ENCODE measurements at places on chromosomes 1 and 21.

DNA sequence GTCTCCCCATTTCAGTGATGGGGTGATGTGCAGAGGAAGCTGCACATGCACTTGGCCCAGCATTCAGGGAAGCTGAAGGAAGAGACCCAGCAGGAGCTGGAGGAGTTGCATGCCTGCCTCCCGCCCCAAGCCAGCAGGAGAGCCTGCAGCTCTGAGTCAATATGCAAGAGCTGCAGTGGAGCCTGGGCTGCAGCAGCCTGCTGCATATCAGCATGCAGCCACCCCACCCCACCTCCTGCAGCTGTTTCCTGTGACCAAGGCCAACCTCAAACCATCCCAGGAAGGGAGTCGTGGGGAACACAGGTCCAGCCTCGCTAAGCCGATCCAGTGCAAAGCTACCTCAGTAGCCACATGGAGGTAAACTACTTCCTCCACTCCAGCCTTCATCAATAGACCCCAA lies 18.9 kb downstream of the AGT start:
- no peak for DNase-seq

DNA sequence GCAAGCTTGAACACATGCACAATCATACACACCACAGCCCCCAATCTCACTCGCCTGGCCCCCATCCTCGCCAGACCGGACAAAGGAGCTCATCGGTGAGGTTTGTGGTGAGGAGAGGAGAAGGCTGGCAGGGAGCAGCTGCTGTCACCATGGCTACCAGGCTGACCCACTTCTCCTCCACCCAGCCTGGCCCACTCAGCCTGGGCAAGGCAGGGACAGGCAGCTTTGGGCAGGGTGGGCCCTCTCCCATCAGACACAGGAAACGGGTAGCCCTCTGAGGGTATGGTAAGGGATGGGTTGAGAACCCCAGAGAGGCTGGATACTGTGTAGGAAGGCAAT lies 15.9 kb downstream of the RIMS3 start:
- no peak for DNase-seq

- DNase-seq: no peak
Observed at GRCh38 chr1:58922302-58923089, 138.6 kb upstream of the JUN start.

- no peak for DNase-seq
Observed at GRCh38 chr1:211859405-211859804, 28.8 kb upstream of the LPGAT1 start.

- no peak for DNase-seq
Observed at GRCh38 chr1:25456502-25456901, 25.8 kb downstream of the MACO1 start.

- DNase-seq: peak; percentile 41
Observed at GRCh38 chr1:203559523-203559922, 65.6 kb downstream of the OPTC start.

DNA sequence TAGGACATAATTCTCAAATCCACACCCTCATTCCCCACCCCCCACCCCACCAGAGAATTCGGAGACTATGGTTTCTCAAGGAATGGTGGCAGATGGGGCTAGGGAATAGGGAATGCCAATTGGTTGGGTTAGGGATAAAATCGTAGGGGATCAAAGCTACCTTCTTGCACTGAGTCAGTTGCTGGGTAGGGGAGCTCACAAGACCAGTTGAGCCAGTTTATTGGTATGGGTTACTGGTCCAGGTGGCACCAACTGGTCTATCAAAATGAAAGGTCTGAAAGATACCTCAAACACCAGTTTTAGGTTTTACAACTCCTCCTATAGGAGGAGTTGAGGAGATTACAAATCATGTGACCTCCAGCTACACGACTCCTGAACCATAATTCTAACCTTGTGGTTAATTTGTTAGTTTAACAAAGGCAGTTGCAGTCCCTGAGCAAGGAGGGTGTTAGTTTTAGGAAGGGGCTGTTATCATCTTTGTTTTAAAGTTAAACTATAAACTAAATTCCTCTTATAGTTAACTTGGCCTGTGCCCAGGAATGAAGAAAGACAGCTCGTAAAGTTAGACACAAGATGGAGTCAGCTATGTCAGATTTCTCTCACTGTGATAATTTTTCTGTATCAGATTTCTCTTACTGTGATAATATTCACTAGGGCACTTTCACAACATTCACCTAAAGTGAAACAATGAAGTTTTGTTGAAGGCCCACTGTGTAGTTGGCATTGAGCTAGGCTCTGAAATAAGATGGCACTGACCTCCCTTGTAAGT lies 2.5 kb downstream of the SHISAL2A start:
- DNase-seq: peak; percentile 48

DNA sequence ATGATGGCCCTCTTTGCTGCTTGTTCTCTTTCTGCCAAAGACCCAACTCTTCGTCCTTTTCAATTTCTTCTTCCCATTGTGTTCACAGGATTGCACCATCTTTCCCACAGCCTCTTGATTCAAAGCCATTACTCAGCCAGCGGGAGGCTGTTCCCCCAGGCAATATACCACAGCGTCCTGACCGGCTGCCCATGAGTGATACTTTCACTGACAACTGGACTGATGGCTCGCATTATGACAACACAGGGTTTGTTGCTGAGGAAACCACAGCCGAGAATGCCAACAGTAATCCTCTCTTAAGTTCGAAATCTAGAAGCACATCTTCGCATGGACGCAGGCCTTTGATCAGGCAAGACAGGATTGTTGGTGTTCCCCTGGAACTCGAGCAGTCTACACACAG lies 167.4 kb downstream of the LRRC40 start:
- DNase-seq: peak; percentile 83
